Stimulated activated CD4-positive, alpha-beta T cell treated with anti-CD3 and anti-CD28 coated beads, Interleukin-1b, Interleukin-23, amount 100 ng/mL, for 1 hour (primary cell): ENCODE measurements at places on chromosomes 6 and 20.

DNA sequence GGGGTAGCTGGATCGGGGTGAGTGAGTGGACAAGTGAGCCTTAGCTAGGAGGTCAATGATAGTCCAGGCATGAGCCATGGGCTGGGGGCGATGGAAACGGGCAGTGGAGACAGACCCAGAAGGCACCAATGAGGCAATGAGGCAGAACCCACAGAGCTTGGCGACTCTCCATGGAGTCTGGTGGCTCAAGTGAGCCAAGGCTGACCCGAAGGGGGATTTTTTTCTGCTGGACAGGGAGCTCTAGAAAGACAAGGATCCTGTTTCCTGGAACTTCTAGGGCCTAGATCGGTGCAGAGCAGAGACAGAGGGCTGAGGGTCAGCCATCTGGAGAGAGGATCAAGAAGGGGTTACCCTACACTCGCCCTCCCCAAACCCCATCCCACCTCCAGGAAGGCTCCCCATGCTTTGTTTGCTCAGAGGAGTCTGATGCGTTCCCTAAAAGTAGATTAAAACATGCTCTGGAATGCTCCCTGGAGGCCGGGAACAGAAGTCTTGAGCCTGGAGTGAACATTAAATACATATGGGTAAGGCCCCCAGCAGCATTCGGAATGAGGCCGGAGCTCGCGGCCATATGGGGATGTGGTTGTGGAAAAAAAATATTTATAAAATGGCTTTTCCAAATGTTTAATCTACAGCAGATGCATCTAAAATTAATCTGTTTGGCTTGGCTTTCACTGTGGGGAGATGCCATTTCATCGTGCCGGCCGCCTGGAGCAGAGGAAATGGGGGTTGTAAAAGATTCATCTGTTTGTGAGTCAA, 237.8 kb upstream of the PMEPA1 start:
- DNase-seq, result no peak

GRCh38 chr20:38473367-38473795, 738 bp downstream of the RALGAPB start:
- DNase-seq, result no peak

DNA sequence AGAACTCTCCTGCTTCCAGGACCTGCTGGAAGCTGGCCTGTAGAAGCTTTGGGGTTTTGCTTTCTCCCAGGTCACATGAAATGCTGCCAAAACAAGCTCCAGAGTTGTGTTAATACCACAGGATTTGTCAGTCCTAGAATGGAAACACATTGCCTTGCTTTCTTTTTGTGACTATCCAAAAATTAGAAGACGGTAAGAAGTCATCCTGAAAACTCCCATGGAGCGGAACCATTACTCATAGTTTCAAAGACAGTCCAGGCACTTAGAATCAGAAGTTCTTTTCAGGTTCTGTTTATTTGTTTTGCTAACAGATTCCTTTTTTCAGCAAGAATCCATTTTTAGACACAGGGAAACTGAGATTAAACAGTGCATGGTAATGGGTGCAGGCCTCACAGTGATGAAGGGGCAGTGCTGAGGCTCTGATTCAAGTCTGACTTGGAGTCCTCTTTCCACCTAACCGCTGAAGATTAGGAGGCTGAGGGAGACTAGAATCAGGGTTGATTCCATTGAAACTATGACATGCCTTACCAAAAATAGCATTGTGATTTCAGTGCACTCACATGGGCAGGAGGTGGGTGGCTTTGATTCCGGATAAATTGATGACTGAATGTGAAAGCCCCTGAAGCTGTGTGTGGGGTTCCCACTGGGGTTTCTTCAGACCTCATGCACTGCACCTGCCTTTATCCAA, 72.2 kb upstream of the NAA20 start:
- DNase-seq, result no peak

DNA sequence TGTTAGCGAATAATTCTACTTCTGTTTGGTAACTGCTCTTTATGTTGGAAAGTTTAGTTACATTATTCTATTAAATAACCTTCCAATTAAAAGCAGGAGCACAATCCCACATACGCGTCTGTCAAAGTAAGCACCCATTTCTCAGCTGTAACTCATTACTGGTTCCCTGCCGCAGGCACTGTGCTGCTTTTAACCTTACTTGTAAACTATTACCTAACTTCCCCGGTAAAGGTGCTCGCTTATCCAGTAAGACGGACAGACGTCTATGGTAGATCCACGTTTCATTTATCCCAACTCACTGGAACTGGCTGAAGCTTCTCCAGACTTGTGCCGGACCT, 529 bp upstream of the ENPP4 start:
- DNase-seq, result no peak
